CD4-positive, alpha-beta T cell (primary cell): ENCODE measurements at places on chromosomes 12 and 14. TPM values are rescaled to one million over a fixed set of nuclear protein-coding genes. Genes with fewer than 3 reads are reported as not detected.

- no peaks in the 10 kb centered on the region for H3K4me1 ChIP-seq
- no peak overlapping the region for H3K4me3 ChIP-seq
- no peaks in the 10 kb centered on the region for H3K27me3 ChIP-seq
- no peak for DNase-seq
- H3K27ac ChIP-seq = no peak overlapping the region
Measured at GRCh38 chr14:38929416-38929815, 173.6 kb downstream of the SEC23A start.

DNA sequence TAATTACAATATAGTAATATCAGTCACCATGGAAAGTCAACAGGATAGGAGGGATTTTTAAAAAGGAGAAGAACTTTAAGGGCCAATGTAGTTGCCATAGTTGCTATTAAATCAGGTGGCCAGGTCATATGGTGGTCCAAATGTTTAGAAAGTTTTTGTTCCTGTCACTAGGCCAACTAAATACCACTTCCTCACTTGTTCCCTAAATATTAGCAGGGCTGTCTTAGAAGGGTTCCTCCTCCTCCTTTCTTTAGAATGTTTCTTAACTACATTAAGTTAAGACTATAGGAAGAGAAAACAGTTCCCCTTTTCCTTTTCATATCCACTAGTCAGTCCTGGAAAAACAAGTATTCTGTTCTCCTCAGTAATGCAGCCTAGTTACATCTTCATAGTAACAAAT is 50.3 kb downstream of the MON2 start:
- H3K27ac ChIP-seq = no peak overlapping the region
- H3K27me3 ChIP-seq = no peaks in the 10 kb centered on the region
- H3K36me3 ChIP-seq = peaks cover 9% of the 10 kb centered on the region
- no peak overlapping the region for H3K4me3 ChIP-seq
- DNase-seq = no peak

DNA sequence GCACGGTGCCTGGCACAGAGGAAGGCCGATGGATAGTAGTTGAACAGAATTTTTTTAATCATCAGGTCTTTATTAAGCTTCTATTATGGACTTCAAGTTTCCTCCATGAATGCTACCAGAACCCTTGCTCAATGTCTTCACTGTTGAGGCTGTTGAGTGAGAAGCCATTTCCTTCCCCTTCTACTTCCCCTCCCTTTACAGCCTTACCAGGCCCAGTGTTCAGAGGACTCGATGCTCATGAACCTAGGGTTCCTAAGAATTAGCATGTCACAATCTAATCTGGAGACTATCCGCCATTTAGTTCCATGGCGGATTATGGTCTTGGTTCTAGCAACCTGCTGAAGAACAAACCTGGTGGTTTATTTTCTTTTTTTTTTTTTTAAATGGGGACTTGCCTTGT is 17.7 kb downstream of the ETV6 start:
- no peaks in the 10 kb centered on the region for H3K27me3 ChIP-seq
- DNase-seq = no peak
- no peak overlapping the region for H3K27ac ChIP-seq

The KLRD1 gene
- 0.87 TPM for total RNA-seq

The NKX2-1 gene
- not detected for total RNA-seq

GRCh38 chr12:53977596-53978445 is 3.1 kb upstream of the HOTAIR start:
- no peak for DNase-seq
- no peak overlapping the region for H3K27ac ChIP-seq
- no peak overlapping the region for H3K4me3 ChIP-seq

- H3K27ac ChIP-seq = no peak overlapping the region
- H3K36me3 ChIP-seq = no peaks in the 10 kb centered on the region
- no peaks in the 10 kb centered on the region for H3K27me3 ChIP-seq
Measured at GRCh38 chr14:52339262-52339661, 25.1 kb downstream of the PTGER2 start.

DNA sequence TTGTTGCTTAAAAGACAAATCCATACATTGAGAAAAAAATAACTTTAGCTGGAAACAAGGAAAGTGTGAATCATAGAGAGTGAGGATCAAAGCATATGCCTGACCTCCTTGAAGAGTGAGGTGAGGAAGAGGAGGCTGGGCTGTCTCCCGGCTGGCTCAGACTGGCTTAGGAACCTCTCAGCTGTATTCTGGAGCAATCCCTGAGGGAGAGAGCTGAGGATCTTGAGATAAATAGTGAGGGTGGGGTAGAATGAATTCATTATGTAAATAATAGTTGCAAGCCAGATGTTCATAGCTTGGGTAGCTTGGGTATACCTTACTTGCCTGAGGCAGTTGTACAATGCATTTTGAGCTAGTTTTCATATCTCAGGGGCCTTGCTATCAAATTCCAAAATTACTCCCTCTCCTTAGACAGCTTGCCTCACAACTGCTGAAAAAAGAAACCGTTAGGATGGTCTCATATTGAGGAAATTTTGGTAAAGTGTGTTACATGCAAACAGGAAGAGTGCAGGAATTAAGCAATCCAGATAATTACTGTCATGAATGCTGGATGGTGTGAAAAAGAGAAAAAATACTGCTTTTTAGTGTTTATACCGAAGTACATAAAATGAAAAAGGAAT is 30.5 kb upstream of the SLC15A5 start:
- H3K4me3 ChIP-seq = no peak overlapping the region
- no peak for DNase-seq
- no peak overlapping the region for H3K27ac ChIP-seq
- no peaks in the 10 kb centered on the region for H3K27me3 ChIP-seq
- H3K36me3 ChIP-seq = no peaks in the 10 kb centered on the region

The EIF5 gene
- 658 TPM for total RNA-seq

DNA sequence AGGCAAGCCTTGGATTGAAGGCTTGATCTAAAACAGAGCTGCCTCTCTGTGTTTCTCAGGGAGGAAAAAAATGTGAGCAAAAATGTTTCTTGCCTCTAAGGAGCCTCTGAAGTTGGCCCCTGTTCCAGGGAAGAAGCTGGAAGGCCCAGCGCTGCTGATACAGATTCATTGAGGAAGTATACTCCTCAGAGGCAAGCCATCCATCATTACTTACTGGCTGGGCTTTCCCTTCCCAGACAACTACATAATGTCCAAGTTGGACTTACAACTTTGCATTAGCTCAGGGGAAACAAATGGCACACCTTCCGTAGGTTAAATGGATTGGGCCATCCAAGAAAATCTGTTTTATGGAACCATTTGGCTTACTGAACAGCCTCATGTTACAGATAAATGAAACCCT is 263.7 kb upstream of the SEL1L start:
- H3K4me3 ChIP-seq = no peak overlapping the region
- no peak for DNase-seq
- H3K27ac ChIP-seq = no peak overlapping the region
- no peaks in the 10 kb centered on the region for H3K36me3 ChIP-seq

DNA sequence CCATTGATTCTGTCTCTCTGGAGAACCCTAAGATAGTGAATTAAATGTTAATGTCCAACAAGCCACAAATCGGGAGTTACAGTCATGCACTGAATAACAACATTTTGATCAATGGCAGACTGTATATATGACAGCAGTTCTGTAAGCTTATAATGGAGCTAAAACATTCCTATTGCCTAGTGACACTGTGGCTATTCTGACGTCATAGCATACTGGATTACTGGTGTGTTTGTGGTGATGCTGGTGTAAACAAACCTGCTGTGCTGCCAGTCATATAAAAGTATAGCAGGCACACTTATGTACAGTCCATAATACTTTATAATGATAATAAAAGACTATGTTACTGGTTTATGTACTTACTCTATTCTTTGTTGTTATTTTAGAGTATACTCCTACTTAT is 56.7 kb upstream of the BICD1 start:
- no peak overlapping the region for H3K4me3 ChIP-seq
- H3K27ac ChIP-seq = no peak overlapping the region
- no peak for DNase-seq
- no peaks in the 10 kb centered on the region for H3K27me3 ChIP-seq
- peaks cover 3% of the 10 kb centered on the region for H3K4me1 ChIP-seq

GRCh38 chr14:103735439-103735814 is 19.8 kb downstream of the ZFYVE21 start:
- H3K36me3 ChIP-seq = peaks cover 37% of the 10 kb centered on the region
- H3K27ac ChIP-seq = no peak overlapping the region

DNA sequence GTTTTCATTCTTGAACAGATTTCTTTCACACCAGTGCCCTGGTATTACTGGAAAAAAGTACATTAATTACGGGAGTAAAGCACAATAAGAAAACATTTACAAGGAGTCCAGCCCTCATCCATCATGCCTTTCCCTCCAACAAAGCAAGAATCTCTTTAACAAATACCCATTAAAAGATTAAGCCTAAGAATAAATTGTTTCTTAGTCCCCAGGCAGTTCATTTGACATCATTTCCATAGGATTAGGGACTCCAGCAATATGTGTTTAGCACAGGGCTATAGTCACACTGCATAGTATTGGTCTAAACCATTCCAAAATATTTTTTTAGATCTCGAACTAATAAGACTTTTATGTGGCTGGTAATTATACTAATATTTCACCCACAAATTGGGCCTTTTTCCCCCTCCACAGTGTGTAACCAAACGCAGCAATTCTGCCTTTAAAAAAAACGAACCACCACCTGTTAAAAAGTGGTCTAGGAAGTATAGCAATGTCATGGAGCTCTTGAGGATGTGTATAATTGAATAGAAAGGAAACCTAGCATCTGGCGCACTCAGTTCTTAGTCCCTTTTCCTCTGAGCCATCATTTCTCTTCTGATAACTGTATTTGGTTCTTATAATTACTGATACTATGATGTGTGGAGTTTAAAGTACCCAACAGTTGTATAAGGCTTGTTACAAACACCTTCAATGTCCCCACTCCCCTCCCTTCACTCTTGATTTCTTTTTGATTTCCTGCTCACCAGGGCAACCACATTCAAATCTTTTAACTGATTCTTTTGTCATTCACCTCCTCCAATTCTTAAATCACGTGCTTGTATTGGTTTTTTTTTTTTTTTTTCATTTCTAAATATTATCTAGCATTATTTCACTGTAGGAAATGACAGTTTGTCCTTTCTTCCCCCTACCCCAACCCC is 138.7 kb downstream of the ETV6 start:
- no peaks in the 10 kb centered on the region for H3K27me3 ChIP-seq
- peaks cover 4% of the 10 kb centered on the region for H3K36me3 ChIP-seq
- no peak for DNase-seq
- H3K27ac ChIP-seq = no peak overlapping the region
- no peak overlapping the region for H3K4me3 ChIP-seq

- no peak for DNase-seq
- H3K36me3 ChIP-seq = no peaks in the 10 kb centered on the region
- H3K27ac ChIP-seq = no peak overlapping the region
- no peak overlapping the region for H3K4me3 ChIP-seq
Measured at GRCh38 chr12:86634456-86635410, 378.5 kb upstream of the MGAT4C start.

DNA sequence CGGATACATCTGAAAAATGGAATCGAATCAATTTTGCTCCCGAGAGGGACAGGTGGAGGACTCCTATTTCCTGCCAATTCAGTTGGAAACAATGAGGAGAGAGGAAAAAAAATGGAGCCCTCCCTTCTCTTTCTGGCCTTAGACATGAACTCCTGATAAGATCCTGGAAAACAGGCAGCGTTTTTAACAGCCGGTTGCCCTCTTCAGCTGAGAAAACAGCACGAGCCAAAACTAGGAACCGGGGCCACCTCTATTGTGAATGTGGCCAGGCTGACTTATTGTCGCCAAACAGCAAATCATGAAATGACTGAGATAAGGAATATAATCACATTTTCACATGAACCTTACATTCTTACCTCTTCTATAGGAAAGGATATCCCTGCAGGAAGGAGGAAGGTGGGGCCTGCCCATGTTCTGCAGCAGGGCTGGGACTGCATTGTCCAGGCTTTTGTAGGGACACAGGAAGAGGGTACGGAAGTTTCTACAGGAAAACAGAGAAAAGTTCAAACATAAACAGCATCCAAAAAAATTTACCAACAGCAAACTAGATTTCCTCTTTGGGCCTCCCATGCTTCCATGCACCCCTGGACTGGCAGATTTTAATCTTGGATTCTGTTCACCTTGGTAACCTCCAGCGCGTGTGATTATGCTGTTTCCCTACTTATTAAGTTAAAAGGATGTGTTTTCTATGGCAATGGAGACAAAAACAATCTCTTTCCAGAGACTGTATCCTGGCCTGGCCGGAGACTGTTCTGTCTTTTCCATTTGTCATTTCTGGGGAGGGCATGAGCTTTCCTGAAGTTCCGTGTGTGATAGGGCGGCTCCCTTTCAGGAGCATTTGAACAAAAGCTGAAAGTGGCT is 29.0 kb upstream of the ELK3 start:
- no peak for DNase-seq
- no peaks in the 10 kb centered on the region for H3K27me3 ChIP-seq
